Hematopoietic multipotent progenitor cell treated with erythropoietin and hydrocortisone succinate and interleukin-3 and kit ligand, for 15 days (in vitro differentiated cells): ENCODE measurements at places on chromosomes 6 and 20.
A peak's percentile ranks its signal among the peaks of the same experiment; 100 is the strongest.

- no peak for DNase-seq
Measured at GRCh38 chr6:149844480-149844879, 19.7 kb downstream of the LRP11 start.

- no peak for DNase-seq
Measured at GRCh38 chr6:1708122-1708521, 98.4 kb downstream of the FOXC1 start.

DNA sequence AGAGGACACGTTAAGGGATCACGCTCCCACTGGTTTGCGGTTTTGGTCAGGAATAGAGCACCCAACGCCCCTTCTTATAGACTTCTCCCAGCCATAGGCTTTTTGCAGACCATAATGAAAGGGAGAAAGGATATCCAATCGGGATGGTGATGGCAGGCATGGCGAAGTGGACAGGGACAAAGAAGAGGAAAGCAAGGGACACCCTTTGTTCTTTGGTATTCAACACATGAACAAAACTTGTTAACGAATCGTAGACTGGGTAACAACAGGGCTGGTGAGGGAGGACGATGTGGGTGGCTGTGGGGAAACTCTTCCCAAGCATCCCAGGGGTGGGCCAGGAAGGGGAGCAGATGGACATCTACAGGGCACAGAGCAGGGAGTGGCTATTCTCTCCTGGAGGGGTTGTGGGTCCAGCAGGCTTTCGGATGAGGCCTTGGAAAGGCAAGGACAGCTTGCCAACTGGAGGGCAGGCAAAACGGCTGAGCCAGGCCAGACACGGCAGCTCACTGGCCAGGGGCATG is 1.4 kb upstream of the HSP90AB1 start:
- DNase-seq: no peak

GRCh38 chr6:144712541-144712940 is 427.4 kb downstream of the UTRN start:
- DNase-seq: no peak

DNA sequence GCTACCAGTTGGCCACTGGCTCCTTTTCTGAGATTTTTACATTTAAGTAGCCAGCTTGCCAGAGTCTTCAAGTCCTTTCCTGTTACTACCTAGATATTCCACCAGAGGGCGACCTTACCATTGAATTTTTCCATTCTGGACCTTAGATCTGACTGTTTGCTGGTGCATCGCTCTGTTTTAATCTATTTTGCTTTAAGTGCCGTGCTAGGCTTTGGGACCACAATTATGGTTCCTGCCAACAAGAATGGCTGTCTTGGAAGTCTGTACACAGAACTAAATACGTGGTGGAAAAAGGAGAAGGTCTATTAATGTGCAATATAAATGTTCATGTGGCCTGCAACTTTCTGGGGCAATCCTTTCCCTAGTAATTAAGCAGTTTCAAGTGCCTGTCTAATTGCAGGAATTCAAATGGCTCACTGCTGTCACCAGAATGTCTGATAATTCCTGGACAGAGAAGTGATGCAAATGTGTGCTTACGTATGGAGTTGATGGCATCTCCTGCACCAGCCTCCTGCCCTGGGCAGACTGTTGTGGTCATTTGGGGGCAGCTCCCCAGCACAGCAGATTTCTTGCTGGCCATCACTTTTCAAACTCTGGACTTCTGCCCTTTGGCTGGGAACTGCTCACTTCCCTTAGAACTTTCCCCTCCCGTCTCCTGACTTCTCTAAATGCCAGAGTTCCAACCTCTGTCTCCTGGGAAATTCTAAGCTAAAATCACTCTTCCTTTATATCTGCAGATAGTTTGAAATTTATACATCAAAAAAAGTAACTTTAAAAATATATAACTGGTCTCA is 5.6 kb upstream of the HLA-DOA start:
- DNase-seq: peak; percentile 71

GRCh38 chr6:151692216-151692615 is 115.3 kb upstream of the ESR1 start:
- DNase-seq: no peak

- no peak for DNase-seq
Measured at GRCh38 chr6:21166754-21167153, 426.8 kb upstream of the SOX4 start.

GRCh38 chr6:27889275-27889627 is 22.9 kb downstream of the OR2B2 start:
- no peak for DNase-seq

DNA sequence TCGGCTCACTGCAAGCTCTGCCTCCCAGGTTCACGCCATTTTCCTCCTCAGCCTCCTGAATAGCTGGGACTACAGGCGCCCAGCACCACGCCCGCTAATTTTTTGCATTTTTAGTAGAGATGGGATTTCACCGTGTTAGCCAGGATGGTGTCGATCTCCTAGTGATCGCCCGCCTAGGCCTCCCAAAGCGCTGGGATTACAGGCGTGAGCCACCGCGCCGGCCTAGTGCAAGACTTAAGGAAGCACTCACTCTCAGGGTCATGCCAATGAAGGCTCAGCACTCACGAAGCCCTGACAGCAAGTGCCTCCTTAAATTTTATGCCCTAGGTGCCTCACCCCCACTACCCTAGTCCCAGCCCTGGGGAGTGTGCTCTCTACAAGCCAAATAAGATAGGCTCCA is 4.7 kb upstream of the DOK5 start:
- no peak for DNase-seq

GRCh38 chr6:106882601-106883518 is 91.7 kb downstream of the CD24 start:
- no peak for DNase-seq

- DNase-seq: no peak
Measured at GRCh38 chr6:44653761-44654218, 266.3 kb downstream of the CDC5L start.

DNA sequence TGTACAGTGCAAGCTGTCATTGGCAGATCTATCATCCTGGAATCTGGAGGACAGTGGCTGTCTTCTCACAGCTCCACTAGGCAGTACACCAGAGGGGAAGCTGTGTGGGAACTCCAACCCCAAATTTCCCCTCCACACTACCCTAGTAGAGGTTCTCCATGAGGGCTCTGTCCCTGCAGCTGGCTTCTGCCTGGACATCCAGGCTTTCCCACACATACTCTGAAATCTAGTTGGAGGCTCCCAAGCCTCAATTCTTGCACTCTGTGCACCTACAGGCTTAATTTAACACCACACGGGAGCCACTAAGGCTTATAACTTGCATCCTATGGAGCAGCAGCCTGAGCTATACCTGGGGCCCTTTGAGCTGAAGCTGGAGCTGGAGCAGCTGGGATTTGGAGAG is 43.0 kb upstream of the TRIM39 start:
- DNase-seq: no peak

DNA sequence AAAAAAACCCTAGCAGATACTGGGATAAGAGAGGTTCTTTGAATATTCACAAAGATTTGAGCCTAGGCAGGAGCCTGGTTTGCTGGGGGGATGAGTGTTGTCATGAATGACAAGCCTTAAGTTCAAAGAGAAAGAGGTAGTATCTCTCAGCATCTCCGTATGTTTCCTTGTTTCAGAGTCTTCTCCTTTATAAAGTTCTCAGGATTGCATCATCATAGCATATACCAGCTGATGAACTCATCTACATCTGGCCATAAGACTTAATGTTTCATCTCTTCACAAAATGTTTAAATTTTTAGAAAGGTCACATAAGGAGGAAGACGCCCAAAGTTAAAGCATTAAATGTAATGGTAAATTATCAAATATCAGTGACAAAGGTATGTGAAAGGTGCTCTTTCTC is 17.1 kb downstream of the DEFB114 start:
- no peak for DNase-seq

- no peak for DNase-seq
Measured at GRCh38 chr6:21601339-21601923, 7.9 kb downstream of the SOX4 start.

GRCh38 chr20:44830523-44830922 is 20.2 kb upstream of the RIMS4 start:
- DNase-seq: no peak

GRCh38 chr6:35089935-35090505 is 51.1 kb downstream of the TCP11 start:
- DNase-seq: no peak

GRCh38 chr6:160775792-160776580 is 73.9 kb downstream of the PLG start:
- DNase-seq: no peak

DNA sequence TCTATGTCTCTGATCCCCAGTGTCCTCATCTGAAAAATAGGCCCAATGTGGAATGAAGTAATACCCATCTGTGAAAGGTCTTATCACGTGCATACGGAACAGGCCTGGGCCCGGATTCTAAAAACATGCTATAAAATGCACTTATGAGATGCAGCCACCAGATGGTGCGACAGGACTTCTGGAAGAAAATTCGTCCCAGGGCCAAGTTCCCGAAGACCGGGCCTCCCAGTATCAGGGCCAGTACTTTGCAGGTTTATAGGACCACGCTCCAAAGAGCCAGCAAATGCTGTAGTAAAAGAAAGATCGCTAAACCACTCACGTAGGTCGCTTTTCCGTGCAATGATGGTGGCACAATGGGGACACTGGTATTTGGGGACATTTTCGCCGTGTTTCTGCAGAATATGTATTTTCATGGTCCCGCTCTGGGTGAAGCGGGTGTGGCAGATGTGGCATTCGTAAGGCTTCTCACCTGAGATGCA is 10.6 kb downstream of the CTCFL start:
- DNase-seq: peak; percentile 73

- DNase-seq: no peak
Measured at GRCh38 chr6:15336900-15337560, 91.2 kb downstream of the JARID2 start.

GRCh38 chr20:9492067-9492466 is 22.3 kb upstream of the LAMP5 start:
- no peak for DNase-seq

DNA sequence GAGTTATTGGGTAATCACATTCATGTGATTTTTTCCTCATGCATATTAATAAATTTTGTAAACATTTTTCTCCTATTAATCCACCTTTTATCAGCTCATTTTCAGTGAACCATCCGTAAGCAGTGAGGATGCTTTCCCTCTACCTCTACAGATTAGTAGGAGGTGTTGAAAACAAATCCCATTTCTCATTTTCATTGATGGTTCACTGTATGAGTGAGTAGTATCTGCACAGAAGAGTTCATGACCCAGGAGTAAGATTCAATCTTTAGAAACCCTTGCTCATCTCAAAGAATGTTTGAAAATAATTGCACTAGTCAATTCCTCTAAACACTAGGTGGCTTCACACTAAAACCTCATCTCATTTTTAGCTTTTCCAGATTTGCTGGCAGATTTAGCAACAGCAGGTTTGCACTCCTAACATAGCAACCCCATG is 440.0 kb downstream of the HAO1 start:
- DNase-seq: no peak

DNA sequence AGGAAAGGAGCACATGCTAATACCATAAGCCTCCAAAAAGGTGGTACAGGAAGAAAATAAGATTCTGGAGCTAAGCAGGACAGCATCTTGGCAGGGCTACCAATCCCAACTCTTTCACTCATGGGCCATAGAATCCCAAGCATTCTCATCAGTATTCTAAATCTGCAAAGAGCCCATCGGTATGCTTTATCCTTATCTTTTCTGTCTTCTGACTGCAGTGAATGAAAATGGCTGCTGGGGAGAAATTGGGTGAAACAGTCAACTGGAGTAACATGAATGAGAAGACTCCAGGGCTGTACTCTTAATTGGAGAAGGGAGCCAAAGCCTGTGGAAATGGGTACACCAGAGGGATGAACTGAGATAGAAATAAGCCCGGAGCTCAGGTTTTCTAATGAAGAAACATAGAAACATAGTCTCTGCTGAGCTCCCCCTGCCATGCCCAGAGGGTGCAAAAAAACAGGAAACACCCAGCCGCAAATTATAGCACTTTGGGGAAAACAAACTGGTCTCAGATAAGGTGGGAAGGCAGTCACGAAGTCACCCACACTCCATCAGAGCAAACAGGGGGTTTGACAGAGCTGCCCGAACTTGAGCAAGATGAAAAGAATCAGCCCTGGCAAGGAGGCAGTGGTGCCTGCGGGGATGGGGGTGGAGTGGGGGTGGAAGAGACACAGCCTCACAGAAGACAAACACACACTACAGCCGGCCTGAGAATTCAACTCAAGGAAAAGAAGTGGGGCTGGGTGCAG is 35.4 kb upstream of the E2F3 start:
- DNase-seq: no peak
